Nephron progenitor cell (in vitro differentiated cells): ENCODE measurements at places on chromosomes 6 and 20.

GRCh38 chr6:43402820-43403219 lies 24.5 kb upstream of the ABCC10 start:
- H3K36me3 ChIP-seq = peaks cover 11% of the 10 kb centered on the region
- H3K4me3 ChIP-seq = no peak overlapping the region
- no peak for DNase-seq
- H3K4me1 ChIP-seq = no peaks in the 10 kb centered on the region
- peaks cover 33% of the 10 kb centered on the region for H3K27me3 ChIP-seq

DNA sequence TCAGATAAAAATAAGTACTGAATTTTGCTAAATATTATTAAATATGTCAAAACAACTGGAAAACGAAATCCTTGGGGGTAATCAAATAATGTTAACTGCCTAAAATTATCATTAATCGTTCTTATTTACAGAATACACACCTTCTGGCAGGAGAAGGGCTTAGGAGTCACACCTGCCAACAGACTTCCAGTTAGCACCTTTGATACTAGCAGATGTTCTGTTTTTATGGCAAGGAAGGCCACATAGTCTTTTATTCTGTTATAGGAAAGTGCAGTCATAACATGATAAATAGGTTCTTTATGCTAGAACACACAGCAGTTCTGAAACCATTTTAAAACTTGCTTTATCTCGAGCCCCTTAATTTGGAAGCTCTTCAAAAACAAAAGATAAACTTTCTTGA lies 464.1 kb downstream of the UTRN start:
- DNase-seq = no peak
- no peak overlapping the region for H3K4me3 ChIP-seq
- H3K27me3 ChIP-seq = no peaks in the 10 kb centered on the region
- peaks cover 32% of the 10 kb centered on the region for H3K36me3 ChIP-seq

DNA sequence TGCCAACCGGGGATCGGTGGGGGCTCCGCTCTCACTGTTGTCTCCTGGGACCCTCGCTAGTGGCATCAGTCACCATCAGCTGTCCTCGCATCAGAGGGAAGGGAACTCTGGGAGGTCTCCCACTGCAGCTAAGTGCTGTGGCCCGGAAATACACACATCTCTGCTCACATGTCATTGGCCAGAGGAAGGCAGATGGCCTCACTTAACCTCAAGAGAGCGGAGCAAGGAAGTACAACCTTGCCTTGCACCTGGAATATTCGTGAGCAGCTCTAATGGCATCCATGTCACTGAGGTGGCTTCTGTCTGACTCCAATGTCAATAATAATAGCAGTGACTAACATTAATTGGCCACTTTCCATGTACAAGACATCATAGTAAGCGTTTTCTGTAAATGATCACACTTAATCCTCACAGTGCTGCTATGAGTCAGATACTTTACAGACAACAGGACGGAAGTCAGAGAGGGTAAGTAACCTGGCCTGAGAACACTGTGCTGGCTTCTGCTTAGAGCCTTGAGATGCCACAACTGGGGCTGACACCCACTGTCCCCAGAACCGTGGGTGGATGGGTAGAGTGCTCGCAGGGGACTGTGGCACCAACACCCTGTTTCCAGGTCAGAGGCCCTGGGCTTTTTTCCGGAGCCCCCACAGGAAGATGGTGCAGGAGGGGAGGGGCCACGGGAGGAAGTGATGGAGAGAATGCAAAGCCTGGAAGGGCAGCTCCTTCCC lies 6.0 kb downstream of the LHFPL5 start:
- peaks cover 23% of the 10 kb centered on the region for H3K27me3 ChIP-seq
- no peak overlapping the region for H3K4me3 ChIP-seq
- peaks cover 7% of the 10 kb centered on the region for H3K4me1 ChIP-seq
- H3K27ac ChIP-seq = no peak overlapping the region
- no peaks in the 10 kb centered on the region for H3K36me3 ChIP-seq
- DNase-seq = no peak

GRCh38 chr20:47293631-47294030 lies 62.9 kb downstream of the ZMYND8 start:
- H3K27me3 ChIP-seq = no peaks in the 10 kb centered on the region
- H3K27ac ChIP-seq = peak overlapping the region; percentile 79
- H3K36me3 ChIP-seq = peaks cover 77% of the 10 kb centered on the region
- DNase-seq = no peak

GRCh38 chr20:8434326-8434876 lies 302.3 kb downstream of the PLCB1 start:
- H3K4me1 ChIP-seq = peaks cover 42% of the 10 kb centered on the region
- H3K27ac ChIP-seq = no peak overlapping the region
- H3K4me3 ChIP-seq = no peak overlapping the region
- DNase-seq = no peak
- no peaks in the 10 kb centered on the region for H3K36me3 ChIP-seq

DNA sequence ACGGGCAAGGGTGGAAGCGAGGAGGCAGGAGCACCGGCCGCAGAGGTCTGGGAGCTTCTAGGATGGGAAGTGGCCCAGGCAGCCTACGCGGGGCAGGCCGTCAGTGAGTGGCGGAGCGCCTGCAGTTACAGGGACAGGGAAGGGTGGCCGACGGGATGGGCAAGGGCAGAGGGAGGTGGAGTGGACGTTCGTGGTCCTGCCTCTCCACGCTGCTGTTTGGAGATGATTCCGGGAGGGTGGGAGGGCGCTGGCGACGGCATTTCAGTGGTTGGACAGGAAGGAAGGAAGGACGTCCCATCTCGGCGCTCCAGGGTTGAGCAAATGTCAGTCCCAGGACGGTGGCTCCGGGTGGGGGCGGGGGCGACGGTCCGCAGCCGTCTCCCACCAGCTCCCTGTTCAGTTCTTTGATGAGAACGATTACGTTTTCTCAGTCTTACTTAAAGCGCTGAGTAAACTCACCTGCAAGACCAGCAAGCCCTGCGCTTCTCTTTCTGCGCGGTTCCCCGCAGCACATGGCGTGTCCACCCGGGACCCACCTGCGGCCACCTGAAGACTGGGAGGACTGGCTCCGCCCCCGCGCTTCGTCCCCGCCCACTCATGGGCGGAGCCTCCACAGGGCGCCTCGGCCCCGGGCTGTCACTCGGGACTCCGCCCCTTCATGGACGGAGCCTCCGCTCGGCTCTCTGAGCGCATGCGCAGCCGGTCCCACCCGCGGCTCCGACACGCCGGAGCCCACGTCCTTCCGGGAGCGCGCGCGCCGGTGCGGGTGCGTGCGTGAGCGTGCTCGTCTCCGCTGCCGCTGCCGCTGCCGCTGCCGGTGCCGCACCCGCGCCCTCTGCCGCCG lies at the start of gene DNAJC5:
Gene DNAJC5, plus strand, starts transcription at position 769 of the 844 bp plus-strand sequence. CDS start 33,220 bp downstream, outside the sequence.
- peaks cover 23% of the 10 kb centered on the region for H3K36me3 ChIP-seq
- H3K4me3 ChIP-seq = peak within 1 kb of the TSS; percentile 89
- peak; percentile 94 for DNase-seq
- peaks cover 3% of the 10 kb centered on the region for H3K27me3 ChIP-seq

DNA sequence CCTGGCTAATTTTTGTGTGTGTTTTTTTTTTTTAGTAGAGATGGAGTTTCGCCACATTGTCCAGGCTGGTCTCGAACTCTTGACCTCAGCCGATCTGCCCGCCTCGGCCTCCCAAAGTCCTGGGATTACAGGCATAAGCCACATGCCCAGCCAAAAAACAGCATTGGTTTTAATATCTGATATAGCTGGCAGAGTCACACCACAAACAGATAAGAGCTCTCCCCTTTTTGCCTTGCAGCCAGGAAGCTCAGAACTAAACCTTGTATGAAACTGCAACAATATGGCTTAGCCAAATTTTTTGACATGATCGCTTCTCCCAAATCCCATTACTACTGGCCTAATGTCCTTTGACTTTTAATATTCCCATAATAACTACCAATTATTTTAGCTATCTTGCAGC lies 4.9 kb downstream of the ACOT8 start:
- H3K4me1 ChIP-seq = peaks cover 25% of the 10 kb centered on the region
- H3K36me3 ChIP-seq = peaks cover 28% of the 10 kb centered on the region
- no peak for DNase-seq
- peak overlapping the region; percentile 59 for H3K27ac ChIP-seq
- no peaks in the 10 kb centered on the region for H3K27me3 ChIP-seq

GRCh38 chr6:33117811-33118277 lies 42.1 kb downstream of the HLA-DPB1 start:
- DNase-seq = no peak
- H3K27me3 ChIP-seq = peaks cover 77% of the 10 kb centered on the region
- H3K36me3 ChIP-seq = no peaks in the 10 kb centered on the region
- H3K4me1 ChIP-seq = peaks cover 33% of the 10 kb centered on the region

DNA sequence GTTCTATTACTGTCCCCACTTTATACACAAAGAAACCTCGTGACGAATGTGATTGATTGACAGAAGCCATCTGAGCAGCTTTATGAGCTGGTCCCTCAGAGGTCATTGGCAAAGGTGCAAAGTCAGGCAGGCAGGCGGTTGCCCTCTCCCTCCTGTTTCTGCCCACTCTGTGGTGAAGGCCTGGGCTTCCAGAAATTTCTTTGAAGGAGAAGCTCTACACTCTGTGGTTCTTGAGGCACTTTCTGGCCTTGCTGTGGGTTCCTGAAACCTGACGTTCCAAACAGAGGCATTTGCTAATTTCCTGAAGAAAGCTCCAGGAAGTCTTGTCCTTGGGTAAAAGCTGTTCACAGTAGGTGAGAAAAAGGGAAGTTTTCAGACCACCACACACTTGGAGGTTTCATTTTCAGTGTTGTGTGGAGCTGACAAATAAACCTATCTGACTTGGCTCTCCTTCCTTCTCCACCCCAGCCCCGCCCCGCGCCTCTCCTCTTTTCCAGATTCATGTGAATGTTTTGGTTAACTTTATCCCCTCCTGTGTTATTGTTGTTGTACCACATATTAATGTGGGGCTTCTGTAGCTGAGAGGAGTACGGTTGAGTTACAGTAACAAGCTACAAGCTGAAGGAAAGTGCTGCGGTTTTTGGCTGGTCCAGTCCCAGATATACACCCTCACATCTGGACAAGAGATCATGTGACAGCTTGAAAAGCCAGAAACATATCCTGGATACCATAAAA lies 274.1 kb downstream of the CLIC5 start:
- H3K36me3 ChIP-seq = no peaks in the 10 kb centered on the region
- DNase-seq = no peak
- H3K4me1 ChIP-seq = peaks cover 23% of the 10 kb centered on the region
- no peak overlapping the region for H3K4me3 ChIP-seq

GRCh38 chr20:35823147-35823546 lies 51.3 kb downstream of the PHF20 start:
- no peaks in the 10 kb centered on the region for H3K4me1 ChIP-seq
- H3K4me3 ChIP-seq = no peak overlapping the region
- DNase-seq = no peak

DNA sequence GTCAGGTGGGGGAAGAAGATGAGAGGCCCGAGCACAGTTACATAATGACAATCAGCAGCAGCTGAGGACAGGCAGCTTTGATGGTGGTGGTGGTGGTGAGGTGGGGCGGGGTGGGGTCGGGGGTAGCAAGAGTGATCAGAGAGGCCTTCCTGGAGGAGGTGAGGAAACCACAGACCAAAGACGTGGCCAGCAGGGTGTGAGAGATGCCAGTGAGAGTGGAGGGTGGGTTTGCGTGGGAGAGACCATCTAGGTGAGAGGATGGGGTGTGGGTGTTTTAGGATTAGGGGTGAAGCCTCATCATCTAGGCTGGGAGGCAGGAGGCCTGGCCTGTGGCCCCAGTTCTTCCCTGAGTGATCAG lies 76.0 kb upstream of the TOX2 start:
- H3K4me3 ChIP-seq = no peak overlapping the region
- H3K4me1 ChIP-seq = no peaks in the 10 kb centered on the region
- peaks cover 3% of the 10 kb centered on the region for H3K27me3 ChIP-seq
- DNase-seq = no peak
- no peak overlapping the region for H3K27ac ChIP-seq

DNA sequence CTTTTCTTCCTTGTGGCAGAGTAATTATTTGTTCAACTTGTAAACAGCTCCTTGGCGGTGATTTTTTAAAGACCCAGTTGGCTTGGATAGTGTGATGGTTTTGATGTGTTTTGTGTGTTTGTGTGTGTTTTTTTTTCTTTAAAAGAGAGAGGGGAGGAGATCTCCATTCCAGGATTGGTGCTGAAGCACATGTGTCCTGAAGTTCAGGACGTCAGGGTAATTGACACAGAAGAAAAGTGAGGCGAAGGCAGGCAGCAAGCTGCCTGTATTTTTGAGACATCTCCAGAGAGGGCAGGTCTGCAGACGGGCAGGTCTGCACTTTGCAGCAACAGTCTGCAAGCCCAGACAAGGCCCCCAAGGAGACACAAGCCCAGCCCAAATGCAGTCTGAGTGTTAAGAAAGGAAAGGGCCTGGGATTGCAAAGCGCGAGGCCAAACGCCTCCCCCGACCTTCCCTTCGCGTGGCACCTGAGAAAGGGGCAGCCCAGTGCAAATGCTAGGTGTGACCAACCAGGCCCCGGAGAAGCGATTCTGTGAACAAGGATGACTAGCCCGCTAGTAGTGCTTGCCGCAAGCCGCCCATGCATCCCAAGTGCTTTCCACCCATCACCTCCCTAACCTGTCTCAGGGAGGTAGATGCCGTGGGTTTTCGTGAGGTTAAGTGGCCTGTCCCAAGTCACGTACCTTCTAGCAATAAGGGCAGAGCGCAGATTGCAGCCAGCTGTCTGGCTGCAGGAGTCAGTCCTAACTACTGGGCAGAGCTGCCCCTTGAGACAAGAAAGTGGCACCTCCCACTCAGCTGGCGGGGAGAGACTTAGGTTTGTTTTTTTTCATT lies 230.5 kb downstream of the ZMYND8 start:
- H3K36me3 ChIP-seq = no peaks in the 10 kb centered on the region
- H3K27ac ChIP-seq = peak overlapping the region; percentile 61
- DNase-seq = no peak
- no peaks in the 10 kb centered on the region for H3K27me3 ChIP-seq

- no peak for DNase-seq
- peak overlapping the region; percentile 7 for H3K27ac ChIP-seq
- H3K4me3 ChIP-seq = no peak overlapping the region
- H3K4me1 ChIP-seq = peaks cover 12% of the 10 kb centered on the region
- peaks cover 78% of the 10 kb centered on the region for H3K36me3 ChIP-seq
- H3K27me3 ChIP-seq = peaks cover 8% of the 10 kb centered on the region
Measured at GRCh38 chr20:21325296-21325695, 22.2 kb downstream of the XRN2 start.

DNA sequence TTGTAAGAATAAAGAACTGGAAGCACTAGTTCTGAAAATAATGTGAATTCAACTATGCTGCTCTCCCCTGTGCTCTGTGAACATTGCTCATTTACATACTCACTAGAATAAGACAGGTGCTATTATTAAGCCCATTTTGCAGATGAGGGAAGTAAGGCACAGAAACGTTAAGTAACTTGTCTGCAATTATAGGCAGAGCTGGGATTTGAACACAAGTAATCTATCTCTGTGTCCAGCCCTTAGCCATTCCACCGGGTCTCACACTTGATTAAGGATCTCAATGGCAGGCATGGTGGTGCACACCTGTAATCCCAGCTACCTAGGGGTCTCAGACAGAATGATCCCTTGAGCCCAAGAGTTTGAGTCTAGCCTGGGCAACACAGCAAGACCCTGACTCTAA lies 357.7 kb downstream of the CD83 start:
- peaks cover 5% of the 10 kb centered on the region for H3K27me3 ChIP-seq
- H3K4me3 ChIP-seq = no peak overlapping the region
- H3K36me3 ChIP-seq = no peaks in the 10 kb centered on the region
- DNase-seq = no peak

GRCh38 chr20:44750081-44750805 lies 4.6 kb downstream of the KCNK15 start:
- no peak for DNase-seq
- H3K27me3 ChIP-seq = peaks cover 26% of the 10 kb centered on the region
- H3K27ac ChIP-seq = no peak overlapping the region
- H3K36me3 ChIP-seq = no peaks in the 10 kb centered on the region

- H3K4me1 ChIP-seq = peaks cover 44% of the 10 kb centered on the region
- peaks cover under 1% of the 10 kb centered on the region for H3K27me3 ChIP-seq
- no peak for DNase-seq
- H3K4me3 ChIP-seq = no peak overlapping the region
- H3K36me3 ChIP-seq = no peaks in the 10 kb centered on the region
Measured at GRCh38 chr20:22821081-22821727, 213.9 kb upstream of the SSTR4 start.
